ENCODE measurements at places on chromosomes 7 and 10.

GRCh38 chr7:135745703-135746312 lies 2.8 kb downstream of the FAM180A start:
- DNase-seq = no peak

DNA sequence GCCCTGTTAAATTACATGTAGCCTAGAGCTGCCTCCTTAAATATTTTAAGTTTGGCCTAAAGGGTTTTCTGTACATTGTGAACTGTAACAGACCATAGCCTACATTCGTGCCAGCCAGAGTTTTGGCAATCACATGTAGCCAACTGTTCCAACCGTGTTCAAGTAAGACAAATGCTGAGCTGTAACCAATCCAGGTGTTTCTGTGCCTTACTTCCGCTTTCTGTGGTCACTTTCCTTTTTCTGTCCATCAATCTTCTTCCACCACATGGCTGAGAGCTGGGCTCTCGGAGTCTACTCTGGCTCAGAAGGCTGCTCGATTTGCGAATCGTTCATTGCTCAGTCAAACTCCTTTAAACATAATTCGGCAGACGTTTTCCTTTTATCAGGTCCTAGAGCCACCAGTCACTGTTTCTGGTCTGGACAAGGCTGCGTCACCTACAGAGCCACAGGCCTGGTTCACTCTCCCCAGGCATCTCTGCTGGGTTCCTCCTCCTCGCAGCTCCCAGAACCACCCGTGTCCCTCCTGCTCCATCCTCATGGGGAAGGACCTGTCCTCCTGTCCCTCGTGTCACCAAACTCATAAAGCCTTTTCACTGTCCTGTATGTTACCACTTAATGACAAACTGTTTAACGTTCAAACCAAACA lies 158.0 kb upstream of the RHEB start:
- DNase-seq = no peak

DNA sequence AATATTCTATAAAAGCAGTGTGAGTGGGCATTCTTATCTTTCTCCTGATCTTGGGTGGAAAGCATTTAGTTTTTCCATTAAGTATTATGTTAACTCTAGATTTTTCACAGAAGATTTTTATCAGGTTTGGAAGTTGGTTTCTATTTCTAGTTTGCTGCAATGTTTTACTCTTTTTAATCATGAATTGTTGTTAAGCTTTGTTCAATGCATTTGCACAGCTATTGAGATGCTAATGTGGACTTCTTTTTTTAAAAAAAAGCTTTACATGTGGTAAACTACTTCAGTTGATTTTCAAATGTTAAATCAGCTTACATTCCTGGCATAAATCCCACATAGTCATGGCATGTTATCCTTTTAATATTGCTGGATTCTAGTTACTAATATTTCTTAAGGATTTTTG lies 363.6 kb upstream of the NRP1 start:
- DNase-seq = no peak

- no peak for DNase-seq
Observed at GRCh38 chr7:135917721-135918120, 59.4 kb downstream of the MTPN start.

- no peak for DNase-seq
Observed at GRCh38 chr7:46386428-46387399, 465.6 kb upstream of the IGFBP3 start.

DNA sequence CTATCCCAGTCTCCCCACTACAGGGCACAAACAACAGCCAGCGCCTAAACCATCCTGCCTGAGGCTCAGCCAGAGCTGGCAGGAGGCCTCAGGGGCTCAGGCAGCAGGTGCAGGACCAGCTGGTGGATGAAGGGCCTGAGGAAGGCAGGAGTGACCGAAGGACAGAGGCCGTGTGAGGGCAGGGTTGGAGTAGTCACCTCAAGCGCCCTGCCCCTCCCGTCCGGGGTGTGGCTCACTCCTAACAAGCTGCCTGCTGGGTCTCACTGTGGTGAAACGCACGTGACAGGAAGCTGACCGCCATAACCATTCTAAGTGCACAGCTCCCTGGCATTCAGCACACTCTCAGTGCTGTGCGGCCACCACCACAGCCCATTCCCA lies 281.1 kb downstream of the ELFN1 start:
- DNase-seq = no peak

DNA sequence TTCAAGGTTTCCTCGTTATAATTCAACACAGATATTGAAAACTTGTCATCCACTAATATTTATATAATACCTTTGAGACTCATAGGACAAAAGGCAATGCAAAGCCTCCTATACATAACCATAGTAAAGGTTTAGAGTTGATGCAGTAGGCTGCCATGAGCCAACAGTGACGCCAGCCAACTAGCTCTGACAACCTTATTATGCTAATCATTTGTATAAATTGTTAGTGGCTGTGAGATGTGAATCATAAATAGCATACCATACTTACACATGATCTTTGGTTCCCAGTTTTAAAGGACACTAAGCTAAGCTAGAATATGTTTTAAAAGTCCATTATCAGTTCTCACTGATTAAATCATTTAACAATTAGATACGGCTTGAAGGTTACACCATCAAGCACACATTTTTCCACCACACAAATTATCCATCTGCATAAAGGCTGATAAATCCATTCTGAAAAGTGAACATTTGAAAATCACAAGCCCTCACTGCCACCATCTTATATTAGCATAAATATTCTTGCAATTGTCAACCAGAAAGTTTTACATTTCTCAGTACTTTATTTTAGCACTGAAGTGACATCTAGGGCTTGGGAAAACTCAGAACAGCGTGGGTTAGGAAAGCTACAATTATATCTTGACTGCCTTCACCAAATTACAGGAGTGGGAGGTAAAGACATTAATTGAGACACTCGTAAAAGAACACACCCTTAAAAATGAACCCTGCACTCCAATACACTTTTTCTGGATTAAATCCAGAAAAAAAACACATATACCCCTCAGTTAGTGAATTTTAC lies 30.7 kb downstream of the COA1 start:
- DNase-seq = no peak

GRCh38 chr7:149670288-149670687 lies 103.1 kb downstream of the ZNF467 start:
- DNase-seq = no peak

GRCh38 chr10:104416851-104417250 lies 63.2 kb downstream of the CFAP58 start:
- DNase-seq = no peak

- DNase-seq = no peak
Observed at GRCh38 chr10:93064874-93065660, 4.5 kb downstream of the CYP26C1 start.

DNA sequence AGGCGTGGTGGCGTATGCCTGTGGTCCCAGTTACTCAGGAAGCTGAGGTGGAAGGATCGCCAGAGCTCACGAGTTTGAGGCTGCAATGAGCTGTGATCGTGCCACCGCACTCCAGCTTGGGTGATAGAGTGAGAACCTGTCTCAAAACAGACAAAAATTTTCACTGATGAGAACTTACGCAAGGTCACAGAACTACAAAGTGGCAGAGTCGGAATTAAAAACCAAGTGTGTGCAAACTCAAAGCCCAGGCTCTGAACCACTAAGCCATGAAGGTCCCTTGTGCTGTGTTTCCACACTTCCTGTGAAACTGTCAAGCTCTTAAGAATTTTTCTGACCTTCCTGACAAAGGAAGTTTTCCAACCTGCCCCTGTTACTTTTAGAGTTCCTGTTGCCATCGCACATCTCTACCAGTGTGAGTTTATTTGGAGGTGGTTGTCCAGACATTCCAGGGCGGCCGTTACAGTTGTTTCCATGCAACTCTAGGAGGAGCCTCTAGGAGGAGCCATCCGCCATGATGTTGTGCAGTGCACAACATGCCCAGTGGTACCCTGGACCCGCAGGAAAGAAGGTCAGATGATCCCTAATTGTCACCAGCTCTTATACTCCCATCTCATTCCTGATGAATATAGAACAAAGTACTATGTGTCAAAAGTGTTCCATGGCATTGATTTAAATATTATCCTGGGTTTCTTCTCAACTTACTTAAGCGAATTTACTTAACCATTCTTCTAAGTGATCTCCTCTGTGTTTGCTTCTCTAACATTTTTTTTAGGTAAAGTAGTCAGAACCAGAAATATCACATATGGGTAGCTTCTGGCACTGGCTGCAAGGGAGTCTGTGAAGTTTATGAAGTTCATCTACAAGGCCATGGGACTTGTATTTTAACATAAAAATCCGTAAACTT lies 49.0 kb upstream of the LYZL1 start:
- no peak for DNase-seq

DNA sequence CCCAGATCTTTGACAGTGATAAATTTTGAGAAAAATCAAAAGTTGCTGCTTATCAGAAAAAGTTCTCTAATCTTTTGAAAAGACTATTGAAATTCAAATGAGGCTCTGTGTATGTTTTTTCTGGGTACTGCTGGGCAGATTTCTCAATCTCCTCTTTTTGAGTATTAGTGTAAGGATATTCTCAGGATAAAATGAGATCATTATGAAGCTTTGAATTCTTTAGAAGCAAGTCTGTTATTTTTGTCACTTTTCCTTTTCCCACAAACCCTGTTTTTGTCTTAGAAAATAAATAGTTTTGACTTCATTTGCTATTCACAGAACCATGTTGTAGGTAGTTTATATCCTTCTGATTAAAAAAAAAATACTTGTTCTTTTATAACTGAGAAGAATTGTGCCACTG lies 7.9 kb downstream of the STAM start:
- DNase-seq = no peak

DNA sequence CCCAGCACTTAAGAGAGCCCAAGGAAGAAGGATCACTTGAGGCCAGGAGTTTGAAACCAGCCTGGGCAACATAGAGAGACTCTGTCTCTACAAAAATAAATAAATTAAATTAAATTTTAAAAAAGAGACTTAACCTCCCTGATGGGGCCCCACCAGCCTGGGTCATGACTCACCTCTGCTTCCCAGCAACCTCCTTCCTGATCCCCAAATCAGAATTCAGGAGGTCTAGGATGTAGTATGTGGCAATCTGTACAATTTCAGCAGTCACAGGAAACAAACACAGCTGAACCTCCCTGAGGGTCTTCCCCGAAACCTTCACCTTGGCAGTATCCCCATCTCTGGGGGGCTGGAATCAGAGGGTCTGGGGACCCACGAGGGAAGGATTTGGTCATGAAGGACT lies 9.7 kb upstream of the PPP1R35 start:
- no peak for DNase-seq

- DNase-seq = no peak
Observed at GRCh38 chr10:22705527-22705926, 8.9 kb downstream of the PIP4K2A start.

DNA sequence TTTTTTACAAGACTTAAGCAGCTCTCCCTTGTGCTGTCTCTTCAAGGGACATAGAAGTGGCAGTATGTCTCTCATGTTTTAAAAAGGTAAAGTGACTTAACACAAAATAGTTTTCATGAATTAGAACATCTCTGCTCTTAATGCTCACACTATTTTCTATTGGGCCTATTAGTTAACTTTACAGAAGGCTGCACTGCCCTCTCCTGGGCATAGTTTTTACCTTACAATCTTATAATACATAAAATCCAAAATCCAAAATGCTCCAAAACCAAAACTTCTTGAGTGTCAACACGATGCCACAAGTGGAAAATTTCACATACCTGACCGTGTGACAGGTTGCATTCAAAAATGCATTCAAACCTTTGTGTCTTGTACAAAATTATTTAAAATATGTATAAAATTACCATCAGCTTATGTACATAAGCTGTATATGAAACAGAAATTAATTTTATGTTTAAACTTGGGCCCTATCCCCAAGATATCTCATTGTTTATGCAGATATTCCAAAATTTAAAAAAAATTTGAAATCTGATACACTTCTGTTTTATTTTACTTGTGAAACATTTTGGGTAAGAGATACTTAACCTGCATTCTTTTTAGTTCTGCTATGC lies 25.8 kb downstream of the TES start:
- DNase-seq = peak; percentile 34

- no peak for DNase-seq
Observed at GRCh38 chr10:78763651-78764395, 304.9 kb upstream of the ZMIZ1 start.

DNA sequence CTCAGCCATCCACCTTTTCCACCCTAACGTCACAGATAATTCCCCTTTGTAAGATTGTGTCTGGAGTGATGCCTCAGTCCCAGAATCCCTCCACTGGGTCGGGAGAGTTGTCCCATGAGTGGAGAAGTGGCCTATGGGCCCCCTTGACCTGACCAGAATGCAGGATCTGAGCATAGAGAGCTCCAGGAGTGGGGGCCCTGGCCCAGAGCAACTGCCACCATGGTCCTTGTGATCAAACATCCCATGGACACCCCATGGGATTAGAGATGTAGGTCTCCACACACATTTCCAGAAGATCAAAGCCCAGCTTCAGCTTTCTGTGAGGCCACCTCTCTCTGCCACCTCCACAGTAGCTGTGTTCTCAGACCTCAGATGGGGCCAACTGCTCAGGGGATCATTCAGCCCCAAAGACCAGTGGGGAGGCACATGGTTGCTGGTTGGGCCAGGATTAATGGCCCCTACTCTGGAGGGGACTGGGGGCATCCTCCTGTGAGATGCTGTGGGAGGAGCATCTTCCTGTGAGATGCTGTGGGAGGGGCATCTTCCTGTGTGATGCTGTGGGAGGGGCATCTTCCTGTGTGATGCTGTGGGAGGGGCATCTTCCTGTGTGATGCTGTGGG lies 28.5 kb upstream of the DPYSL4 start:
- no peak for DNase-seq
